ENCODE measurements at places on chromosomes 7 and 10.

DNA sequence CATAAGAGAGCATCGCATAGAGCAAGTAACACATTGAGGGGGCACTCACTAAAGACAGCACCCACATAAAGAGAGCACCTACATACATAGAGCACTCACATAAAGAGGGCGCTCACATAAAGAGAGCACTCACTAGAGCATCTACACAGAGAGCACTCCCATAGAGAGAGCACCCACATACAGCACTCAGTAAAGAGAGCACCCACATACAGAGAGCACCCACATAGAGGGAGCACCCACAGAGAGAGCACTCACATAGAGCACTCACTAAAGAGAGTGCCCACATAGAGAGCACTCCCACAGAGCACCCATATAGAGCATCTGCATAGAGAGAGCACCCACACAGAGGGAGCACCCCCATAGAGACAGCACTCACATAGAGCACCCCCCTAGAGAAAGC, 47.8 kb downstream of the INSIG1 start:
- DNase-seq = no peak

DNA sequence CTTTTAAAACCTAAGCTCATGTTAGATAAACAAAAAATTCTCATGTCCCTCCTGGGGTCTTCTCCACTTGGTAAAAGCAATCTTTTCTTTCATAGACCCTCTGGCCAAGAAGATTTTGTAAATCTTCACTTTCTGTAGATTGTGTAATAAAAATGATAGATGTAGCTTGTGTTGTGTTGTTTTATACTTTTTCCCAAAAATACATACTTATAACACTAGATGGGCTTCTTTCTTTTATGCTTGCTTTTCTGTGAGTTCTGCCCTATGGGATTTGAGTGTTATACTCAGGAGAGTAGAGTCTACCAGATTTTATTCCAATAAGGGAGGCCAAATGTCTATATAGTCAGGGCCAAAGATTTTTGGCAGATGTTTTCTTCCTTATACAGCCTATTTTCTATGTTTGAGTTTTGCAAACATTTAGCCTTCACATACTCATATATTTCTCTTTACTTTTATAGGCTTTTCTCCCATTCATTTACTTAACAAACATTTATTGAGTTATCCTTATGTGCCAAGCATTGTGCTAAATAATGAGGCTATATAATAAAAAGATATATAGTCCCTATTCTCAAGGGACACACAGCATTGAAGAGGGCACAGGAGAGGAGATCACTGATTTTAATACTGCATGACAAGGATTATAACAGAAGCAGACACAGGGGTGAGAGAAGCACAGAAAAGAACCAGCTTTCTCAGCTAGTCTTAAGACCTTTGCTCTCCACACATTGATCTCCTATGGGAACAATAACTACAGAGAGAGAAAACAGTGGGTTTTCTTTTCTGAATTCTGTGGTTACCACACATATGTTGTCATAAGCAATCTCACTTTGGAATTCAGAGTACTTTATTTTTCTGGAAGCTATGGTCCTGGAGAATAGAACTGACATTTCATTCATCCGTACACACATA, 58.0 kb upstream of the PNLIP start:
- no peak for DNase-seq

- no peak for DNase-seq
Measured at GRCh38 chr10:20698837-20699236, 198.3 kb downstream of the NEBL start.

- DNase-seq = no peak
Measured at GRCh38 chr7:17339952-17340351, 41.5 kb downstream of the AHR start.

- no peak for DNase-seq
Measured at GRCh38 chr7:43766564-43766963, 8.1 kb downstream of the BLVRA start.

DNA sequence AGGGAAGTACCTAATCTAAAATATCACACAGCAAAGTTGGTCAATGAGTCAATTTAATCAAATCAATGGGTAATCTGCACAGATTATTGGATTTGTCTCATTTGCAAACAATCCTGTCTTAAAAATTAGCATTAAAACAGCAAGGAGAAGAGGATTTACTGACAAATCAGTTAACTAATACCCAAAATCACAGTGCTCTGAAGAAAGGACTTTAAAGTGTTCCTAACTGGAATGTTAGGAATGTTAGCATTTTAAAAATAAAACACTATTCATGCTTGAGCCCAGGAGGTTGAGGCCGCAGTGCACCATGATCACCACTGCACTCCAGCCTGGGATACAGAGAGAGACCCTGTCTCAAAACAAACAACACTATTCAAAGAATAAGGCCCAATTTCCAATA, 83.1 kb downstream of the CHCHD3 start:
- no peak for DNase-seq

DNA sequence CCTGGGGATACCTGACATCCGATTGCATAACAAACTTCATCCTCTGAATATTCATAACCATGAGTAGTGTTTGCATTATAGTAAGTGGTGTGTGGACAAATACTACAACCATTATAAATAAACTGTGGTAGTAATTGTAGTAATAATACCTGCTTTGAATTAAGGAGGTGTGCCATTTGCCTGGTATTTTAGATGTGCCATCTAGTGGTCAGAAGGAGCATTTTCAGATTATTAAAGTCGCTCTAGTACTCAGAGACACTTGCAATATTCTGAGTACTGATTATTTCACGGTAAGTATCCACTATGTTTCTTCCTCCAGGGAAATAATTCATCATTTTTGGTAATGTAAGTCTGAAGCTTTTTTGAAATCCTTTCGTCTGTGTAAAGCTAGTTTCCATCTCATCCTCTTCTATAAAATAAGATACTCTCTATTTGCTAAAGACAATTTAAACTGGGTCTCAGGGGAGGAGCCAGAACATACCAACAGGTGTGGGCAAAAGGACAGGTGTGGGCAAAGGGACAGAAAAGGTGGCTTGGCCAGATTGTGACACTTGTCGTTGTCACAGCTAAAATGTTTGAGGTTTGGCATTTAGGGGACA, 115.3 kb upstream of the WDR11 start:
- DNase-seq = peak; percentile 32

DNA sequence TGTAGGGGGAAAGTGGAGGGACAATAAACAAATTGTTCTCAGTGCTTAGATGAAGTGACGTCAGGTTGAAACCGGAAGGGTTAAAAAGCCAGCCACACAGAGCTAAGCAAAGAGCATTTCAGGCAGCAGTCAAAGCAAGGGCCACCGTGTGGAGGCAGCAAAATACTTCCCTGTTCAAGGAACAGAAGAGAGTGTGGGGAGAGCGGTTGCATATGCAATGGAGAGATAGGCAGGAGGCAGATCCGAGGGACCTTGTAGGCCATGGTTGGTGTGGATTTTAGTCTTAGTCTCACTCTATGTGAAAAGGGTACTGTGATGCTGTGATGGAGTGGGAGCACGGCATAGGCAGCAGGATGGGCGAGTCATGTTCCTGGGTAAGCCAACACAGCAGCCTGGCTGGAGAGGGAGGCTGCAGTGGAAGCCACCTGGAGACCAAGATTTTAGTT, 3.8 kb upstream of the STN1 start:
- no peak for DNase-seq

- no peak for DNase-seq
Measured at GRCh38 chr10:15695852-15696251, 23.9 kb downstream of the ITGA8 start.

DNA sequence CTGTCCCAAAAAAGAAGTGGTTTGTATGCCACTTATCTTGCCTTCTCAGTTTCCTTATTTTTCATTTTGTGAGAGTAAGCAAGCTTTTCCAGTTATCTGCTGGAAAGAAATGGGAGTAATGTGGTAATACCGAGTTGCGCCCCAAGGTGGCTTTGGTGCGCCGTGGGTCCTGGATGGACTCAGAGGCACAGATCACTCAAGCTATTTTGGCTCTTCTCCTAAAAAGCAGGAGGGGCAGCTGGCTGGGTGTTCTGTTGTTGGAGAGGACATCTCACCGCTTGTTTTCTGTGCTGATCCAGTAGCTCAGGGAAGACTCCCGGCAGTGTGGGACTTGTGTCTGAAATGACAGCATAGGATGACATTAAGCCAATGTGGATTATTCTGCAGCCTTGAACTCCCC, 16.4 kb downstream of the PRKRIP1 start:
- no peak for DNase-seq

- DNase-seq = no peak
Measured at GRCh38 chr10:53108317-53108934, 335.8 kb upstream of the MBL2 start.

DNA sequence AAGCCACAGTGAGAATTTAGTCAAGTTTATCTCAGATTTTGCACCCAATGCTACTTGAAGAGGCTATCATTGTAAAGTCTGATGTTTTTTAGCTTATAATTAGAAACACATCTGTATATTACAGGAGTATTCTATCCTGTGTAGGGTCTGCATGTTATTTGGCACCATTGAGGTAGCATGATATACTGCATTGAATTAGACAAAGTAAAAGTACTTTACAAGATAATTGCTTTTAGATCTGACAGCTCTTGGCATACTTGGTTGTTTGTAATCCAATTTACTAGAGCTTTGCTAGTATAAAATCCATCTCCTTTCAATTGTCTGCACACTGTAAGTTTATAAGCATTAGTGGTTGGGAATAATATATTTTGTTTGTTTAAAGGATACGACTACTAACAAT, 714.3 kb downstream of the ANKRD7 start:
- DNase-seq = no peak

DNA sequence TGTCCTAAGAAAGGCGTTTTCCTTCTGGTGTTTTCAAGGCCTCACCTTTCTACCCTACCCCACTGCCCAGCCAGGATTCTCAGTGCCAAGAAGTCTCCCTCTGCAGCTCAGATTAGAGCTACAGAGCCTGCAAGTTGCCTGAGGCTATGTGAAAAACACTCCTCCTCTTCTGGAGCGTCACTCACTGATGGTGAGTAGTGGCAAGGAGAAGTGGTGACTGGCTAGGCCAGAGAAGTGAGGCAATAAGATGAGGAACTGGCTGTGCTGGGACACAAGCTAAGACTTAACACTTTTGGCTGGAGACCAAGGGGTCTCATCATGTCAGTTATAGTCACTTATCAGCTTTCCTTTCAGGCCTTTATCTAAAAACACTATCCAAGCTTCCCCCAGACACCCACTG, 86.7 kb upstream of the PRKAR2B start:
- DNase-seq = no peak

DNA sequence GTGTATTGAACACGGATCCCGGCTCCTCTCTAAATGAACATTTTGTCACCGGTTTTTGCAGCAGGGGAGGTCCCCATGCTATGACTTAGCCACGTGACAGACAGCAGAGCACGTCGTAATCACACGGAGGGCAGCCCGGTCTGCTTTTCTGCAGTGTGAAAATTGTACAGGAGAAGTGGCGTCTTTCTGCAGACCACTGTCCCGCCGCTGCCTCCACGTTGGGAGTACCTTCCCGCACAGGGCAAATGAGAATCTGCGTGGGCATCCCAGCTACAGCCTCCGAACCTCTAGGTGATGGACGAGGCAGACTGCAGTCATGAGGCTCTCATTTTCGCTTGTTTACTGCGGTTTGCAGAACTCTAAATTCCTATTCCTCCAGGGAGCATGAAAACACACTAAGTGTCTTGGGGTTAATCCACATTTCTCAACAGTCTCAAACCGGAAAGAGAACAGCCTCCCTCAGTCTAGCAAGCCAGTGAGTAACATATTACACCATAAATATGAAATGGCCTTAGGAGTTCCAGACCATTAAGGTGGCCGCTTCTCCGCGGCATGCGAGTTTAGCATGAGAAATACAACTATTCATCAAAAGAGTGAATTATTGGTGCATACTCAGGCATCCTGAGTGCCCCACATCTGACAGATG, 89.8 kb downstream of the TCERG1L start:
- no peak for DNase-seq

GRCh38 chr10:17821893-17822292, 12.7 kb downstream of the MRC1 start:
- DNase-seq = no peak

- DNase-seq = no peak
Measured at GRCh38 chr10:21529032-21529910, 3.8 kb upstream of the SKIDA1 start.

GRCh38 chr7:92423710-92424131, 23.6 kb upstream of the GATAD1 start:
- no peak for DNase-seq

GRCh38 chr10:43683451-43684291, 35.0 kb upstream of the ZNF32 start:
- DNase-seq = peak; percentile 27

DNA sequence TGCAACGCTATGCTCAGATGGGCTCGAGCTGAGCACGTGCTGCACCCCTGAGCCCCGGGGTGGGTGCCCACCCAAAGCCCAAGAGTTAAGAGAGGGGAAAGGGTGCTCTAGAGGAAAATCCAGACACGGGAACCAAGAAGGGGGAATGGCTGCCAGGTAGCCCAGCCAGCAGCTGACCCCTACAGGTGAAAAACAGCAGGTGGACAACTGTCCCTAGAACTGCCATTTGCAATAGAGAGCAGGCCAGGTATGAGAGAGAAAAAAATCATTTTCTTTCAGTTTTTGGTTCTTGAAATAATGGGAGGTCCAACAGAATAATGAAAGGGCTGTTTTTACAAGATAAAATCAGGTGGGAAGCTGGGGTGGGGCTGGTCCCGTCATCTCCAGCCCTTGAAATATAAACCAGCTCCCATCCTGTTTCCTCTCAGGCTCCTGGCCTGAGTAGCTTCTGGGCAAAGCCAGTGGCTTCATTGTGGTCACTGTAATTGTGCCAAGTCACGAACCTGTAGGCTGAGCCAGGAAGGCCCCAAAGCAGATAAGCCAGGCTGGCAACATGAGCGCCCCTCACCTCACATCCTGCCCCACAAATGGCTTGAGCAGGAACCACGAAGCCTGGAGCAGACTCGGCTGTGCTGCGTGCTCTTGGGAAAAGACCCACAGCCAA, 257.8 kb downstream of the SNX10 start:
- no peak for DNase-seq

GRCh38 chr10:120738658-120739057, 112.5 kb upstream of the WDR11 start:
- no peak for DNase-seq

DNA sequence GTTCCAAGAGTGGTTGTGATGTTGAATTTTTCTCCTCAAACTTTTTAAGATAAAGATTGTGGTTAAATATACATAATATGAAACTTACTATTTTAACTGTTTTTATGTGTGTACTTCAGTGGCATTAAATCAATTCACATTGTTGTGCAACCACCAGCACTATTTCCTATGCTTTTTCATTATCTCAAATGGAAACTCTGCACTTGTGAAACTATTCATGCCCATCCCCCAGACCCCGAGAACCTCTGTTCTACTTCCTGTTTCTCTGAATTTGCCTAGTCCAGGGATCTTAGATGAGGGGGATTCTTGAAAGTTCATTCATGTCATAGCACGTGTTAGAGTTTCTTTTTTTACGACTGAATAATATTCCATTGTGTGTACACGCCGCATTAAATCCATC, 67.0 kb downstream of the WDR37 start:
- DNase-seq = no peak

- no peak for DNase-seq
Measured at GRCh38 chr10:86662186-86663045, 5.9 kb upstream of the LDB3 start.
